GOT3 (cell line): ENCODE measurements at places on chromosomes 7 and 10.

DNA sequence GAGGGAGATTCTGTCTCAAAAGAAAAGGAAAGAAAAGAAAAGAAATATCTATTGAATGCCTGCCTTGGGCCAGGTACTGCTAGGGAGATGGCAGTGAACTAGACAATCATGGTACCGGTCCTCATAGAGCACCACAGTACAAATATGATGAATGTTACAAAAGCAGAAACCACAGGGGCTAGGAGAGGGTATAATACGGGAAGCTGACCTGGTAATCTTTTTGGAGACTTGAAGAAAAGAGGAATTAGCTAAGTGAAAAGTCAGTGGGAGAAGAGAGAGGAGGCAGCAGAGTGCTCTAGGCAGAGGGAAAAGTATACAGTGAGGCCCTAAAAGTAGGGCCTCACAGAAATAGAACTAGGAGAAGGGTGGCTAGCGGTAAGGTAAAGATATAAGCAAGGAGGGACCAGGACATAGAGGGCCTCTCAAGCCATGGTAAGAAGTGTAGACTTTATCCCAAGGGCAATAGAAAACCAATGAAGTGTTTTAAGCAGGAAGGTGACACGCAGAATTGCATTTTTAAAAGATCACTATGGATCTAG, 42.8 kb upstream of the WNT8B start:
- DNase-seq = no peak

DNA sequence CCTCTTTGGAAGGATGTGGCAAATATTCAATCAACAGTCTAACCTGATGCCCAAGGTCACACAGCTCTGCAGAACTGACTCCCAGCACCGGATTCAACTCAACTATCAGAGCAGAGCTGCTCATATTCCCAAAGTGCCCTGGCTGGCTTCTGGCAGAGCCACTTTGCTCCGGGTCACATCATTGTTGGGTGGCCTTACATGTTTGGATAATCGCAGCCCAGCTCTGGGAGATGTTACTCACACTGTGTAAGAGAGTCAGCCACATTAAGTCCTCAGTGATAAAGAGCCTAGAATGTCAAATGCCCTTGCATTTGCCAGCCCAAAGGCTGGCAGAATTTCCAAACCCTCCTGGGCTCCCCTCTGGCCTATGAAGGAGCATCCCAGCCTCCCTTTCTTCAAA, 79.8 kb upstream of the PDE1C start:
- DNase-seq = no peak

- no peak for DNase-seq
Measured at GRCh38 chr7:134919240-134919641, 67.1 kb upstream of the AGBL3 start.

GRCh38 chr10:88598055-88598454, 11.5 kb downstream of the LIPJ start:
- no peak for DNase-seq

DNA sequence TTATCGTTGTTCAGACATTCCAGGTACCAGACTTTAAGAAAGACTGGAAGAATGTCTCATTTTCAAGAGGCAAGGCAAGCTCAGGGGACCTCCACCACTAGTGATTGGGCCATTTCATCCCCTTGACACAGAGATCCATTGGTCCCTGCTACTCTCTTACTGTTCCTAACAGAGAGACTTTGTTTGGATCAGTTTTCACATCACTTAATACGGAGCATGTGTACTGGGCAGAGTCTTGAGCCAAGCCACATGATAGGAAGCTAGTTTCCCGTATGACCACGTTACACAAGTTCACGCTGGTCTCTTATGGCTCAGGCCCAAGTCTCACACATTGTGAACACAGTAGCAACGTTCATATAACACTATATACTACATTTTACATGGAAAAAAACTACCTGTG, 269.9 kb downstream of the BAMBI start:
- no peak for DNase-seq

- DNase-seq = no peak
Measured at GRCh38 chr7:131109011-131109758, 218.5 kb upstream of the MKLN1 start.

DNA sequence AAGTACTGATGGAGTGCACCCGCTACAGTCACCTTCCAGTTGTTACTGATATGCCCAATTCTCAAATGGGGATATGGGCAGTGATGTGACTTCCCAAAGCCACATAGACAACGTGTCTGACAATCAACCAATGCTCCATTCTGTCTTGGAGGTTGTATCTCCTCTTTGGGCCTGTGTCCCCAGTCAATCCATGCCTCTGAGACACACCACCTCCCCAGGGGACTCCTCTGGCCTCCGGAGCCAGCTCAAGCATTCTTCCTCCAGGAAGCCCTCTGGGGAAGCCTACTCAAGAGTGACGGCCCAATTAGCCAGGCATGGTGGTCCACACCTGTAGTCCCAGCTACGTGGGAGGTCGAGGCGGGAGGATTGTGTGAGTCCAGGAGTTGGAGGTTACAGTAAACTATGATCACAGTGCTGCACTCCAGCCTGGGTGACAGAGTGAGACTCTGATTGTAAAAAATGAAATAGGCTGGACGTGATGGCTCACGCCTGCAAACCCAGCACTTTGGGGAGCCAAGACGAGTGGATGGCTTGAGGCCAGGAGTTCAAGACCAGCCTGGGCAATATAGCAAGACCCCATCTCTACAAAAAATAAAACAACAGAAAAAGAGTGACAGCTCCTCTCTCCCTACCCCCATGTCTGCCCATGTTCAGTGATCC, 99.5 kb upstream of the TNRC18 start:
- DNase-seq = no peak

GRCh38 chr10:100534726-100535125, 1.0 kb upstream of the HIF1AN start:
- DNase-seq = no peak

GRCh38 chr10:47261121-47261520, 38.9 kb upstream of the GDF10 start:
- DNase-seq = no peak

- DNase-seq = no peak
Measured at GRCh38 chr10:105070249-105070648, 429.2 kb downstream of the SORCS3 start.

DNA sequence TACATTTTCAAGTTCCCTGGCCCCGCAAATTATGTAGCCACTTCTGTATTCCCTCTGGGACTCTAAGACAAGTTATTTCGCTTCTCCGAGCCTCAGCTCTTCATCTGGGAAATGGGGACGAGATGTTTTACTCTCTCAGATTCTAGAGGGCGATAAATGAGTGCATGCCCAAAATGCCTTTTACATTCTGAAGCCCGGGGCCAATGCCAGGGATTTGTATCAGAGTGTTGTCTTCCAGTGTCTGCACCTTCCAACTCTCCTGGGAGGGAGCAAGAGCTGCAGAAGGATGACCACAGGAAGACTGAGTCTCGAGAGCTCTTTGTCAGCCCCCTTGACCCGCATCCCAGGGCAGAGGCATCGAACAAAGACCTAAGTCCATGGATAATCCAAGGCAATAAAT, 39.9 kb downstream of the BUB3 start:
- DNase-seq = no peak

- no peak for DNase-seq
Measured at GRCh38 chr7:68542831-68543230, 1055.4 kb upstream of the AUTS2 start.

DNA sequence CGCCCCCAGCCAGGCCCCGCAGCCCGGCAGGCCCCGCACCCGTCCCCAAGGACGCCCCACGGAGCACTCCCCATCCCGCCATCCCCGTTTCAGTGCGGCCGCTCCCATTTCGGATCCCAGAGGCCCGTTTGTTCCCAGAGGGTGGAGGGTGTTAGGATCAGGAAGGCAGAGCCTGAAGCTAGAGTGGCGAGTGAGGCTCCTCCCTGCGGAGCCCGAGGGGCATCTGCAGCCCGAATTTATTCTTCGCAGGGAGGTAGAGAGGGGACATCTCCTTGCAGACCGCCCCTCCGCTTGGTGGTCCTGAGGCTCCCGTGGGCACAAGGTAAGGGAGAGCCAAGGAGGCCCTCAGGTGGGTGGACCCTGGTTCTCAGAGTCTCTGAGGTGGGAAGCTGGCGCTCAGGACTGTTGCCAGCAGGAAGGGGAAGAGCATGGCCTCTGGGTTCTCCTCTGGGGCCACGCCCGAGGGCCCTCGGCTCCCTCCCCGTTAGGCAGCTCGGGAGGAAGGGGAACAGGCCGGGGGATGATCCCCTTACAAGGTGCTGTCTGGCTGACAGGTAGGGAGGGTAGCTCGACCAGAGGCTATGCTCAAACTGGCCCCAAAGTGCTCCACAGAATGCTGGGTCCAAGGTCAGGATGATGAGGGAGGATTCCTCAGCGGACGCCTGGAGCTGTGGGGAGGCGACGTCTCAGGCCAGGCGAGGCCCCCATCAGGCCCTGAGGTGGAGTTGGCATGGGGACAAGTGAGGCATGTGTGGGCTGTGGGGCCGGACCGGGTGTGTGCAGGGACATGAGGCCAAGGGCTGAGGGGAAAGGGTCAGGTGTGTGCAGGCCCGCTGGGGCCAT, 17.4 kb downstream of the POLL start:
- DNase-seq = no peak

DNA sequence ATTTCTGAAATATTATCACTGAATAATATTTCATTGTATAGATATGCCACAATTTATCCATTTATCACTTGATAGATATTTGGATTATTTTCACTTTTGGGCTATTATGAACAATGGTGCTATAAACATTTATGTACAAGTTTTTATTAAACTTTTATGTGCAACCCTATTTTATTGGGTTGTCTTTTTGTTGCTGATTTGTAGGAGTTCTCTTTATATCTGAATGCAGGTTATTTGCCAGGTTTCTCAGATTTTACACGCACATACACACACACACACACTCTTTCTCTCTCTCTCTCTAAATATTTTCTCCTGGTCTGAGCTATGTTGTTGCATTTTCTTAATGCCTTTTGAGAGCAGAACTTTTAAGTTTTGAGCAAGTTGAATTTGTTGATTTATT, 36.2 kb downstream of the ADK start:
- no peak for DNase-seq

- no peak for DNase-seq
Measured at GRCh38 chr10:33808475-33808874, 474.0 kb upstream of the NRP1 start.

DNA sequence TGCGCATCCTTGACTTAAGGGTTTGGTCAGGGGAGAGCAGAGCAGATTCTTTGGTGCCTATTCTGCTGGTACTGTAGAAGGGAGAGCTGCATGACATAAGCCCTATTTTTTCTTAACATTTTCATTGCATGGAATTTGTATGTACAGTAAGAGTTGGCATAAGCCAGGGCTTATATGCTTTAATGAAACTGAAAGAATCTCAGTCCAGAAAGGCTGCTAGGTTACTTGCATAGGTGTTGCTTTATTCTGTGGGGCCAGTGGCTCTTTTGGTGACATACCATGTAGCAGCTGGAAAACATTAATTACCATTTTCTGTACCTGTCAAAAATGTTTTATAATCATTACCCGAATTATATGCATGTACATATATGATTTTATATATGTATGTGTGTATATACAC, 152.1 kb downstream of the LYZL1 start:
- no peak for DNase-seq

GRCh38 chr10:70317943-70318318, 34.1 kb upstream of the NPFFR1 start:
- no peak for DNase-seq

- DNase-seq = no peak
Measured at GRCh38 chr10:46266306-46266985, 20.4 kb upstream of the ANTXRL start.

DNA sequence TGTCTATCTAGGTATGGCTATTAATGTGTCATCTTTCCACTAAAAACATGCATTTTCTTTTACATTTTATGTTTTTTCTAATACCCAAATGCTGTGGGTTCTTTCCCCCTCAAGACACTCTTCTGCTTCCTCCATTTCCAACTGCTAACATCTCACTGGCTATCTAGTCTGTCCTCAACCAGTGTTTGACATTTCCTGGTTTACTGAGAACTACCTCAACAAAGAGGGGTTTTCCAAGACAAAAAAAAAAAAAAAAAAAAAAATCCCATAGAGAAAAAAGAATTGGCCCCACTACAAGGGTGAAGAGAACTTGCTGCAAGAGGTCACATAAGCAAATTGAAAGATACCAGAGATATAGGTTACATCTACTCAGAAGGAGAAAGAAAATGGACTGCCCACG, 359.7 kb downstream of the CRPPA start:
- no peak for DNase-seq

GRCh38 chr10:69461243-69462025, 10.2 kb downstream of the TSPAN15 start:
- no peak for DNase-seq

GRCh38 chr7:5564894-5565293, 141.3 kb upstream of the TNRC18 start:
- DNase-seq = no peak

DNA sequence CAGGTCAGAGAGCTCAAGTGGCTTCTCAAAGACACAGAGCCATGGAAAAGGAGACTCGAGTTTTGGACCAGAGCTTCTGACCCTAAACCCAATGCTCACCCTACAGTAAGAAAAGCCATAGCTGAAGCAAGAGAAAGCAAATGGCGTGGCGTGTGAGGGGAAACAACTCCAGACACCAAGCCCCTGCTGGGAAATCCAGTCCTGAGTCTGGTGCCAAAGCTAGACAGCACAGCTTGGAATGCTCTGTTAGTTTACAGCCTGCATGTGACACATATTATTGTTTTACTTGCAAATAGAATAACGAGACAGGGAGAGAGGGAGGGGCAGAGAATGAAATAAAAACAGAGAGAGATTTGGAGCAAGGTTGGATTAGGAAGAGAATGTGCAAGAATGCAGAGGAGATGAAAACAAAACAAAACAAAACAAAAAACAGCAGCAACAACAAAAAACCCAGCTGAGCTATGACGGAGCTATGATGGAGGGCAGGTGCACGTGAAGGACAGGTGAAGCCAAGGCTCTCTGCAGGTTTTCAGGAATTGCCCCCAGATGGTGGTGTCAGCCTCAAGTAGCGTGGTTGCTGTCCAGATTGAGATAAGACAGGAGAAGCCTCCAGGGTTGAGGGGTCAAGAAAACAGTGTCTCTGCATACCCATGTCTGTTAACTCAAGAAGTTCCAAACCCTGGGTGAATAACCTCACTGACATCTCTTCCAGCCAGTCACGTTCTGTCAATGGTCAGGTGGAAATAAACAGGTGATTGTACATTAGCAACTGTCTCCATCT, 69.7 kb upstream of the LRRC18 start:
- no peak for DNase-seq

- DNase-seq = no peak
Measured at GRCh38 chr7:130903358-130903974, 169.5 kb upstream of the KLF14 start.

GRCh38 chr7:450036-450435, 69.6 kb downstream of the PDGFA start:
- DNase-seq = no peak

GRCh38 chr7:104137511-104137910, 70.3 kb downstream of the ORC5 start:
- no peak for DNase-seq

- DNase-seq = no peak
Measured at GRCh38 chr10:132878091-132878729, 64.2 kb downstream of the CFAP46 start.

DNA sequence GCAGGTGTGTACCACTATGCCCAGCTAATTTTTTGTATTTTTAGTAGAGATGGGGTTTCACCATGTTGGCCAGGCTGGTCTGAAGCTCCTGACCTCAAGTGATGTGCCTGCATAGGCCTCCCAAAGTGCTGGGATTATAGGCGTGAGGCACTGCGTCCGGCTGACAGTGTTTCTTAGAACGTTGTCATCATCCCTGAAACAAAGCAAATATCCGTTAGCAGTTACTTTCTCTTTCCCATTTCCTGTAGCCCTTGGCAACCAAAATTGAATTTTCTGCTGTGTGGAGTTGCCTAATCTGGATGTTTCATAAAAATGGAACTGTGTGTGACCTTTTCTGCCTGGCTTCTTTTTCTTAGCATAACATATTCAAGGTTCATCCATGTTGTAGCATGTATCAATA, 22.4 kb downstream of the ZNF33A start:
- no peak for DNase-seq

- no peak for DNase-seq
Measured at GRCh38 chr7:116393654-116394053, 105.9 kb upstream of the CAV2 start.
